ENCODE measurements at places on chromosomes 3 and 15.

DNA sequence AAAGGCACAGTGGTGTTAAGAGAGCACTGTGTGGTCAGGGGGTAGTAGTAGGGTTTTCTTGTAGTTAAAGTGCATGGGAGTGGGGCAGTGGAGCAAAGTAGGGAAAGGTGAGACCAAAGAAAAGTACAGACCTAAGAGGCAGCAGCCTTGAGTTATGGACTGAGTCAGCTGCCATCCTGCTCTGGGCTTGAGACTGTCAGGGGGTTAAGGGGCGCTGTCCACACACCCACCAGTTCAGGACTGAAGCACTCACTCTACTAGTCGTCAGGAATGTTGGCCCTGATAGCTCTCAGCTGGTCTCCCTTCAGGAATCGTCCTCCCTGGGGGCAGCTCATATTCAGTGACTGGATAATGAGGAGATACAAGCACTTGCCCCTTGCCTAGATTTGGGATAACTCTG lies 7.9 kb downstream of the CCR4 start:
- DNase-seq, result no peak

DNA sequence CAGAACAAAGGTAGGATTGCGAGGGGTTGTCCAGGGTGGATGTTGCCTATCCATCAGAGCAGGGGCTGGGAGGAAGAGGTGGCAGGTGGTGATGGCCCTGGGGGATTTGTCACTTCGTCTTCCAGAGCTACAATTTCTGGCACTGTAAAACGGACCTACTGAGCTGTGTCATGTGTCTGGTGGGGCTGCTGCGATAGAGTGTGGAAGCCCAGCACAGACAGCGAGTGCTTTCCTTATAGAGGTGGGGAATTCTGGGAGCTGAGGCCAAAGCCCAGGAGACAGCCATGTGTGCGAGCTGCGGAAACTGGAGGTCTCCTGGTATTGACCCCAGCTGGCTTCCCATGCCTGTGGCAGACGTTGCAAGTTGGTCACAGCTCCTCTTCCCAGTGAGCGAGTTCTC lies 61.2 kb upstream of the SEC22A start:
- no peak for DNase-seq

- no peak for DNase-seq
These were observed 63.2 kb upstream of the BCL6 start for GRCh38 chr3:187808527-187808895.

DNA sequence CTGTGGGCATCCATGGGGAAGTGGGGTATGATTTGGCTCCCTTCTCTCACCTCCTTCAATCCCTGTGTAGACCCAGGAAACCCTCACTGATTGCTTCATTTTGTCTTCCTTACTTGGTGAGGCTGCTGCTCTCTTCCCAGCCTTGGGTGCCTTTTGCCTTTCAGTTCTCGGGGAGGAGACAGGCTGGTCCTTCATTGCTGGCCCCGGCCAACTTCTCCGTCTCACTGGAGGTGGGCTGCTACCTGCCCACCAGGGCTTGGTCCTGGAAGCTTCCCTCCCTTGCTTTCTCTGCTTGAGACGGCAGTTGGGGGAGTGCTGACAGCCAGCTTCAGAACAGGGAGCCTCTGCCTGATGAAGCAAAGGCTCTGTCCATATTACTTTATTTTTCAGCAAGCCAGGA lies 4.7 kb downstream of the FOXL2 start:
- no peak for DNase-seq

- no peak for DNase-seq
These were observed 636.4 kb upstream of the DPPA4 start for GRCh38 chr3:109973733-109974132.

DNA sequence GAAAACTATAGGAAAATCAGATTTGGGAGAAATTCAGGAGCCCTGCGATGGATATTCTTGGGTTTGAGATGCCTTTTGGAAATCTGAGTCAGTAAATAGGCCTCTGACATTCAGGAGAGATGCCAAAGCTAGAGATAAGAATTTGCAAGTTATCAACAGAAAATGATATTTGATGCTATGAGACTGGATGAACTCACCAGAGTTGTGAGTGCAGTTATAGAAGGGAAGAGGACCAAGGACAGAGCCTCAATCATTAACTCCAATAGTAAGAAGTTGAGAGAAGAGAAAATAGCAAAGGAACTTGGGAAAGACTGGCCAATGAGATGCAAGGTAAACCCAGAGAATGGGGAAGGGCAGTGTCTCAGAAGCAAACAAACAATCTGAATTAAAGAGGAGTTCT lies 7.9 kb upstream of the ANO10 start:
- DNase-seq, result no peak

All from SK-N-MC (cell line).